Umbilical cord (tissue), 2 donors: ENCODE measurements at places on chromosomes 4 and X. TPM values are rescaled to one million over a fixed set of nuclear protein-coding genes. Genes with fewer than 3 reads are reported as not detected.

Gene PCDH10
- total RNA-seq: 30.6 TPM

Gene TKTL2
- 1.7 TPM for total RNA-seq

Gene SATL1
- total RNA-seq: 4.3 TPM

- DNase-seq: no peak
Measured at GRCh38 chrX:45524296-45524695, 323.6 kb upstream of the DIPK2B start.

DNA sequence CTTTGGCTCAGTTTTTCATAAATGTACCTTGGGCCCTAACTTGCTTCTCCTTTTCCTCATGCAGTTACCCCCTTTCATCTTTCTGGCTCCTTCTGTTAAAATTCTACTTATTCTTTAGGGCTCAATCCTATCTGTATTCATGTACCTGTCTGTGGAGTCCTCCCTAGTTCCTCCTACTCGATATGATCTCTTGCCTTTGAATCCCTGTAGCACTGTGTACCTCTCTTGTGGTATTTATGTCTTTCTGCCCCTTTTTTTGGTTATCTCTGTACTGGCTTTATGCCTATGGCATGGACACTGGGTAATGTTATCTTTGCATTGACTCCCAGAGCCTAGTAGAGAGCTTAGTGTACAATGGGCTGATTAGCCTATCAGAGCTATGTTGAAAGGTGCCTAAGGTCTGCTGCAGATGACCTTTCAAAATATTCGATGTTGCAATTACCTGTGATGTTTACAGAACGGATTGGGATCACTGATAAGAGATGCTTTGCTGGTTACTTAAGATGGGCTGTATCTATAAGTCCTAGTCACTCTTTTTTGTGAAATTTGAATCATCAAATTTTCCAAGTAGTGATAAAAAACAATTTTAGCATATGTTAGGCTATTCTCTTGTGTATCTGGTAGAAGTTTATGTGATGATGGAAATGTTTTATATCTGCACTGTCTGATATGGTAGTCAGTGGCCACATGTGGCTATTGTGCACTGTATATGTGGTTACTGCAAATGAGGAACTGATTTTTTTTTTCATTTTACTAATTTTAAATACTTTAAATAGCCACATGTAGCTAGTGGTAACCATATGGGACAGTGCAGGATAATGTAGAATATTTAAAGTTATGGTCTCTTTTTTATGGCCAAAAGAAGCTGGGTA, 33.5 kb downstream of the TMEM164 start:
- DNase-seq: no peak

DNA sequence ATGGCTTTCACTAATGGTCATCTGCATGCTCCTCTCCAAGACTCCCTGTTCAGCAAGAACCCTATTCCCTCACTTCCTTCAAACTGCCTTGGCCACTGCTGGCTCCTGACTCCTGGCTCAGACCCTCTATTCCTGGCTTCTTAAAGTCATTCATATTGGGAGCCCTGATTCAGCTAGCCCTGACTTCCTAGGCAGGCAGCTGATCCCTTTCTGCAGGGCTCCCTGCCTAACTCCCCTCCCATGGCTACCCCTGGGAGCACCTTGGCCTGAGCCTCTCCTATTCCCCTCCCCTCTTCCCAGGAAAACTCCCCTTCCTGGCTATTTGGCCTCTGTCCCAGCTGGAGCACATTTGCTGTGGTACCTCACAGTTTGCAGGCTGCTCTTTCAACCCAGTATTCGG, 154.9 kb upstream of the PJA1 start:
- DNase-seq: no peak

DNA sequence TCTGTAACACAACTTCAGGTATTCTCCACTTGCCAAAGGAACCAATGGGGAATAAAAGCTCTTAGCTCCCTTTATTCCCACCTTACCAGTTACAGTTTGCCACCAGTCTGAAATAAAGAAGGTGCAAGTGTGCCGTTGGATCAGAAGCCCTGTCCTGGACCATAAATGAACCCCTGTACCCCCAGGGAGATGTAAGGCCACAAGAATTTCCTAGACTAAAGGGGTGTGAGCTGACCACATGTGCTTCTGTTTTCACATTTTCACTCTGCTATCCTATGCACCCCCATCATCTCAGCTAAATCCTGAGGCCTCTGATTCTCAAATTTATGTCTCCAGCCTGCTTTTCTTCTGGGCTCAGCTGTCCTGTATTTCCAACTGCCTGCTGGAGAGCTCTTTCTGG, 221.2 kb downstream of the SPRY1 start:
- no peak for DNase-seq

DNA sequence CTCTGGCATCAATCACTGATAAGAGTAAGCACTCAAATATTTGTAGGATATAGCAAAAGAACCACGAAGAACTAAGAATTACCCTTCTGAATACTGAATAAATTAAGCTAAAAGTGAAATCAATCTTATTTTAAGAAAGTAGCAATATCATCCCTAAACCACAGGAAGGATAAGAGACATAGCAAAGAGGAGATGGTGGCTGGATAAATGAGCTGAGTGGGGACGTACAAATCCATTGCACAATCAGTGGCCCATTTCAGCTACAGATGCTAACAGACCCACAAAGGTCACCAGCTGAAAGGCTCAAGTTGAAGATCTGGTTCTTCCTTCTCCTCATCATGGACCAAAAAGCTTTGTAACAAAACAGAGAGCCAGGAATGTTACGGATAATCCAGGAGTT, 77.1 kb downstream of the SLC9A7 start:
- peak; percentile 25 for DNase-seq

GRCh38 chr4:48766131-48766792, 13.8 kb downstream of the FRYL start:
- no peak for DNase-seq

- DNase-seq: no peak
Measured at GRCh38 chr4:55618546-55619143, 17.5 kb downstream of the NMU start.

DNA sequence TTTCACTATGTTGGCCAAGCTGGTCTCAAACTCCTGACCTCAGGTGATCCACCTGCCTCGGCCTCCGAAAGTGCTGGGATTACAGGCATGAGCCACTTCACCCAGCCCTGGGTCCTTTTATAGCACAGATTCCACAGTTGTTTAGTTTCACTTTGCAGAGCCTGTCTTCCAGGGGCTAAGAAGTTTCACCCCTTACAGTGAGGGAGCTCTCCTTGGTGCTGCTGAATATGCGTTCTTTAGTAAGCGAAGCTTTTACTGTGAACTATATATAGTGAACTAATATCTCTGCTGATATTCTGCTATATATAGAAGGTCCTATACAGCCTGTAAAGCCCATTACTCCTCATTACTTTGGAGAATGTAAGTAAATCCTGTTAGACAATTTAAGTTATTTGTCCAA, 4.2 kb downstream of the TCEAL6 start:
- DNase-seq: no peak

DNA sequence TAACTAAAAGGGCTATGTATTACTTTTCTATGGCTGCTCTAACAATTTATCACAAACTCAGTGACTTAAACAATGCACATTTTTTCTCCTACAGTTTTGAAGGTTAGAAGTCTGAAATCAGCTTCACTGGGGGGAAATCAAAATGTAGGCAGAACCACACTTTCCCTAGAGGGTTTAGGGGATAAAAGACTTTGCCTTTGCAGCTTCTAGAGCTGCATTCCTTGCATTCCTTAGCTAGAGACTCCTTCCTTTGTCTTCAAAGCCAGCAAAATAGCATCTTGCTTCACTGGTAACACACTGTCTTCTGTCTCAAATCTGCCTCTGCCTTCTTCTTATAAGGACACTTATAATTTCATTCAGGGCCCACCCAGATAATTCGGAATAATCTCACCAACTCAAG, 152.4 kb upstream of the SPIN4 start:
- DNase-seq: peak; percentile 13

DNA sequence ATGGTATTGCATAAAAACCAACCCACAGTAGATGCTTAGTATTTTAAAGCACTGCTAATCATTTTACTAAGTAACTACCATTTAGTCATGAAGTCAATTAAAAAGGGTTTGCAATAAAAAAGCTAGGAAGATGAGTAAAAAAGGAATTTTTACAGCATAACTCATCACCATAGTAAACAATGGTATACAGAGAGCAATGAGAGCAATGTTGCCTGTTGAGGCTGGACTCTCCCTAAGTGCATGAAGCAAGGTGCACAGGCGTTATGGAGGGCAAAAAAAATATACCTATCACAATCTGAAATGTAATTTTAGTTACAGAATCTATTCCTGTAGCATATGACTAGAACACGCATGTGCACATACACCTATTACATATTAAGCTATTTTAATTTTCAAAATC, 129.6 kb upstream of the BMP3 start:
- no peak for DNase-seq

- DNase-seq: no peak
Measured at GRCh38 chr4:13093170-13093569, 391.0 kb downstream of the RAB28 start.

GRCh38 chrX:132482632-132483031, 6.2 kb downstream of the MBNL3 start:
- no peak for DNase-seq
